ENCODE measurements at places on chromosomes 12 and 14.

- DNase-seq: no peak
Measured at GRCh38 chr12:109621211-109621694, 47.7 kb downstream of the MVK start.

GRCh38 chr14:75904311-75904710 is 77.5 kb downstream of the TGFB3 start:
- DNase-seq: no peak

- no peak for DNase-seq
Measured at GRCh38 chr14:96893966-96894622, 96.9 kb downstream of the VRK1 start.

GRCh38 chr12:103799857-103800771 is 40.9 kb downstream of the NT5DC3 start:
- no peak for DNase-seq

DNA sequence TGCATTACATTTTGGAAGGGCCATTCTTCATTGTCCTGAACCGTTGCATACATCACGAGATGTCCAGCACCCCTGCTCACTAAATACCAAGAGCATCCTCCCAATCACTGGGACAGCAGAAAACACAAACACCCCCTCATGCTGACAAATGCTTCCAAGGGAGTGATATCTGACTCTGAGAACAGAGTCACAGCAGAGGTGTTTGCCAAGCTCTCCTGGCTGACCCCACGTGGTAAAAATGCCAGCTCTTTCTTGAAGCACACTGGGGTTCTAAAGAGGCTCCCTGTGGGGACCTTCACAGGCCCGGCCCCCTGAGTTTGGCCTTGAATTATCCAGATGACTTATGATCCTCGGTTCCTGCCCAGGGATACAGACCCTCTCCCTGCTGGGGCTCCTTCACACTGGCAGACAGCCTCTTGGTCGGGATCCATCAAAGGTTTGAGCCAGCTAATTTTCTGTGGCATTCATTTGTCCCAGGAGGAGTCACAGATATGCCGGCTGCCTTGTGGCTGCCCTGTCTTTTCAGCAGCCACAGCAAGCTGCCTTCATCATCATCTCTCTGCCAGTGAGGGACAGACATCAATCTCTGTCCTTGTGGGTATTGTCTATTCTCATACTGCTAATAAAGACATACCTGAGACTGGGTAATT is 43.1 kb upstream of the PSMC1 start:
- DNase-seq: no peak

DNA sequence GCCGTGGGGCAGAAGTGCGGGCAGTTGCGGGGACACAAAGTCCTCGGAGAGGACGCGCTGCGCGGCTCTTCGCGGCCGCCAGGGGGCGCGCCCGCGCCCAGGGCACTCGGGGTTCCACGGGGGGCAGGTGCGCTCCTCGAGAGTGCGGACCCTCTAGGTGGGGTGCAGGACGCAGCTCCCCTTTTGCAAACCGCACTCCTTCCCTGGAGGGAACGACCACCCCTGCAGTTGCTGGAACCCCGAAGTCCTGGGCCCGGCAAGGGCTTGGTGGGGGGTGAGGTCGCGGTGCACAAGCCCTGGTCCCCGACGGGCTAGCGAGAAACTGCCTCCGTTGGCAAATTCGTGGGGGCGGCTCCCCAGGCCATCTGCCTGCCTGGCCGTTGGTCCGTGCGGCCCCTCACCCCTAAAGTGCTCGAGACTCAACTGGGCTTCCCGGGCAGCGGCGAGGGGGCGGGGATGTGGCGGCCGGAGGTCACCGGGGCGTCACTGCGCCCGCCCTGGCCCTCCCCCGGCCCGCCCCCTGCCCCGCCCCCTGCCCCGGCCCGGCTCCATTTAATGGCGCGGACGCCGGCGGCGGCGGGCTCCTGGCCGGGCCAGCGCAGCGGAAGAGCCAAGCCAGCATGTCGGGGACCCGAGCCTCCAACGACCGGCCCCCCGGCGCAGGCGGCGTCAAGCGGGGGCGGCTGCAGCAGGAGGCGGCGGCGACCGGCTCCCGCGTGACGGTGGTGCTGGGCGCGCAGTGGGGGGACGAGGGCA is at the start of gene ADSS1:
Gene ADSS1 (plus strand): TSS at position 579 of the 756 bp plus-strand sequence. CDS start 42 bp downstream, at position 621.
- DNase-seq: peak; percentile 15

GRCh38 chr12:122932207-122932606 is 34.1 kb downstream of the ABCB9 start:
- no peak for DNase-seq

GRCh38 chr14:103932791-103933490 is 4.7 kb downstream of the TDRD9 start:
- DNase-seq: no peak

- no peak for DNase-seq
Measured at GRCh38 chr12:7917392-7918267, 18.4 kb downstream of the SLC2A3 start.

GRCh38 chr14:79631276-79631675 is 580.0 kb downstream of the DIO2 start:
- DNase-seq: no peak

- no peak for DNase-seq
Measured at GRCh38 chr12:115001571-115002180, 317.7 kb upstream of the TBX3 start.

- DNase-seq: no peak
Measured at GRCh38 chr14:21229821-21230220, 39.4 kb downstream of the HNRNPC start.

GRCh38 chr12:72369423-72369959 is 97.3 kb downstream of the TRHDE start:
- DNase-seq: no peak

- DNase-seq: no peak
Measured at GRCh38 chr12:111201036-111201435, 167.9 kb downstream of the PHETA1 start.

- no peak for DNase-seq
Measured at GRCh38 chr12:123151457-123152454, 866 bp upstream of the PITPNM2 start.

DNA sequence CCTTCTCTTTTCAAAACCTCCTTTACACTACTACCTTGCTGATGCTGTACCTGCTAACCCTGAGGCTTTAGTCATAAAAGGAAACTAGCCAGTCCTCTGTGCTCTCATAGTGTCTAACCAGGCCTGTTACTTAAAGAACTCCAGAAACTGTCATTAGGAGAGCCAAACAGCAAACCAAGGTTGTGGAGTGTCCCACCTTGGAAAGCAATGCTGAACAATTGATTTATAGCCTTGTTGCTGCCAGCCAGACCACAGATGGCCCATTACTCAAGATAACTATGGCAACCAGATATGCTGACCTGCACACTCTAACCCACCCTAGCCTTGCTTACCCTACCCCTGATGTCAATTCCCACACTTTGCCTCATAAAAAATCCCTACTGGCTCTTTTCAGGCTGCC is 26.5 kb upstream of the BCAT1 start:
- no peak for DNase-seq

DNA sequence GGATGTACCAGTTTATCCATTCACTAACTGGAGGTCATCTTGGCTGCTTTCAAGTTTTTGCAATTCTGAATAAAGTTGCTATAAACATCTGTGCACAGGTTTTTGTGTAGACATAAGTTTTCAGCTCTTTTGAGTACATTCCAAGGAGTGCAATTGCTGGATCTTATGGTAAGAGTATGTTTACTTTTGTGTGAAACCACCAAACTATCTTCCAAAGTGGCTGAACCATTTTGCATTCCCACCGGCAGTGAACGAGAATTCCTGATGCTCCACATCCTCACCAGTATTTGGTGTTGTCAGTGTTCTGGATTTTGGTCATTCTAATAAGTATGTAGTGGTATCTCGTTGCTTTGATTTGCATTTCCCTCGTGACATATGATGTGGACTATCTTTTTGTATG is 150.5 kb upstream of the BCL2L14 start:
- no peak for DNase-seq

Data from stimulated activated CD4-positive, alpha-beta T cell treated with anti-CD3 and anti-CD28 coated beads, TNF-alpha, amount 100 ng/mL, for 24 hours (primary cell).